ENCODE measurements at places on chromosomes 12 and 14.

GRCh38 chr14:94460631-94461416 lies 8.2 kb upstream of the SERPINA11 start:
- peaks cover 58% of the 10 kb centered on the region for H3K27me3 ChIP-seq
- DNase-seq: no peak
- no peak overlapping the region for H3K27ac ChIP-seq

DNA sequence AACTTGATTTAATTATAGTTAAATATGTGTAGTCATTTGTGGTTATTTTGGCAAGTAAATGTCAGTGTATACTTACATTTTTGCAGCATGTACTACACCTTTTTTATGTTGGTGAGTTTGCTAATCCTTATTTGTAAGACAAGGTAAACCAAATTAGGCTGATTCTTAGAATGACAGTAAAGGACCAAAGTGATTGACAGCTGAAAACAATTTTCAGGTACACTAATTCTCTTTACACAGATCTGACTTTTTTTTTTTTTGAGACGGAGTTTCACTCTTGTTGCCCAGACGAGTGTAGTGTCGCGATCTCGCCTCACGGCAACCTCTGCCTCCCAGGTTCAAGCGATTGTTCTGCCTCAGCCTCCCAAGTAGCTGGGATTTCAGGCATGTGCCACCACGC lies 8.4 kb downstream of the SLC25A3 start:
- peaks cover 65% of the 10 kb centered on the region for H3K36me3 ChIP-seq
- H3K4me1 ChIP-seq: no peaks in the 10 kb centered on the region
- DNase-seq: no peak
- H3K27me3 ChIP-seq: no peaks in the 10 kb centered on the region

DNA sequence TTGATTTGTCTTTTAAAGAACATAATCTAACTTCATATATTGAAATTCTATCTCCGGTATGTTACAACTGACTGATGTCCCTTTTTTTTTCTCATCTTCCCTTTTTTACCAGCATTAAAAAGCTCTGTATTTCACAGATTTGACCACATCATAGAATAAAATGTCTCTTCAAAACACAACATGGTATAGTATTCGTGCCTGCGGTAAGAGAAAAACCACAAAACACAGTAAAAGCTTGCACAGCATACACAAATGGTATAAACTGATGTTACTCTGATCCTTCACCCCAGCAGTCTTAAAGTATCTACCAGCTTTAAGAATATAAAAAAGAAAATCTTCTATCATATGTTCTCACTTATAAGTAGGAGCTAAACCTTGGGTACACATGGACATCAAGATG lies 83.4 kb downstream of the HECTD1 start:
- DNase-seq: peak; percentile 37
- H3K4me1 ChIP-seq: peaks cover 24% of the 10 kb centered on the region
- peak overlapping the region; percentile 47 for H3K4me3 ChIP-seq

DNA sequence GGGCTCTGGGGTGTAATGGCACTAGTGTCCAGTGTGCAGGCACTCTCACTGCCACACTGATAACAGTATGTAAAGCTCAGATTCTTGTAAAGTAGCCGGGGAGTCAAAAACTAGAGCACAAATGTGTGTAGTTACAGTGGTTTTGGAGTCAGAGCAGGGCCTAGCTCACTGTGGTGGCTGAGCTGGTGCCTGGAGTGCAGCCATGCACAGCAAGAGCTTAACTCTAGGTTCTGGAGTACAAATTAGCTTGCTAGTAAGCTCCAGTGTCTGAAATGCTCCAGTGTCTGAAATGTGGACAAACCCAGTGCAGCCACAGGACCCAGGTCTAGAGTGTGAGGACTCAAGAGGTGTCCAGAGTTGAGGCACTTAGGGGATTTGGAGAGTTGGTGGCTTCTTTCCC lies 149.2 kb downstream of the MSRB3 start:
- no peak for DNase-seq
- no peaks in the 10 kb centered on the region for H3K27me3 ChIP-seq
- H3K36me3 ChIP-seq: no peaks in the 10 kb centered on the region
- no peak overlapping the region for H3K27ac ChIP-seq
- no peaks in the 10 kb centered on the region for H3K4me1 ChIP-seq
- no peak overlapping the region for H3K4me3 ChIP-seq

GRCh38 chr14:63848890-63849289 lies 3.9 kb upstream of the SYNE2 start:
- DNase-seq: no peak
- H3K36me3 ChIP-seq: peaks cover 9% of the 10 kb centered on the region
- H3K4me3 ChIP-seq: no peak overlapping the region
- H3K27ac ChIP-seq: no peak overlapping the region

DNA sequence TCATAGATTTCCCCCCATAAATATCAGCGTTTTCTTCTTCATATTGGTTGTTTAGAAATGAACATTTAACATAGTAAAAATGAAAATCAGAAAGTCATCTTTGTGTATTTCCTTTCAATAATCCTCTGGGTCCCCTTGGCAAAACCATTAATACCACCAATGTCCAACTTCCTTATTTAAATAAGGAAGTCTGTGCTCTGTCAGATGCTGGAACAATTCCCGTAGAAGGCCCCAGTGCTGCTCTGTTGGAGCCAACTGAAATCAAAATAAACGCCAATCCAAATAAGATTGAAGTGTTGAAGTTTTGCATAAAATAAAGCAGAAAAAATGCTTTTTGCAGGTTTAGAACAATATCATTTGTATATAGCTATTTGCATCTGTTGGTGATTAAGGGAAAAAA lies 93.1 kb downstream of the PPM1H start:
- peaks cover 21% of the 10 kb centered on the region for H3K27me3 ChIP-seq
- no peaks in the 10 kb centered on the region for H3K4me1 ChIP-seq
- H3K27ac ChIP-seq: no peak overlapping the region
- no peak for DNase-seq
- no peak overlapping the region for H3K4me3 ChIP-seq
- no peaks in the 10 kb centered on the region for H3K36me3 ChIP-seq

DNA sequence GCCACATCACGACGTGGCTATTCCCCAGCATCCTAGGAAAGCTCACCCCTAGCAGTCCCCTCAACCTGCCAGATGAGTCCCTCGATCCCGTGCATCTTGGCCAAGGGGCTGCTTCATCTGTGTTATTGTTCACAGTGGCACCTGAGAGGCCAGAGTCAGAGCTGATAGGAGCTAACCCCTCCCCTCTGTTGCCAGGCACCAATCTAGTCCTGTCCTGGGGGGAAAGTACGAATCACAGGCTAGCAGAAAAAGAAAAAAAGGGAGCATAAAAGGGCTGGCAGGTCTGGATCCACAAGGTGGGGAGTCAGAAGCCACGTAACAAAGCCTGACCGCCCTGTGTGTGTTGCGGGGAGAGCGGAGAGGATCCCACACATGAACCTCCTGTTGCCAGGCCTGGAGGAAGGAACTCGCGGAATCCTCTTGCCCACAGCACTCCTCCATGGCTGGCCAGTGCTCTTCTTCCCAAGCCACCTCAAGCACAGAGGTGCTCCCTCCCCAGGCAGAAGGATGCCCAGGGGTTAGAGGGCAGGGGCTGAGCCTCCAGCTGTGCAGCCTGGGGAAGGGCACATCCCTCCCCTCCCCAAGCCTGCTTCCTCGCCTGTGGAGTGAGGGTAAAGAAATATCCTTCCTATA lies 91.8 kb downstream of the ITPK1 start:
- H3K36me3 ChIP-seq: peaks cover 2% of the 10 kb centered on the region
- no peak for DNase-seq
- H3K4me3 ChIP-seq: no peak overlapping the region
- no peaks in the 10 kb centered on the region for H3K27me3 ChIP-seq
- peak overlapping the region; percentile 36 for H3K27ac ChIP-seq

DNA sequence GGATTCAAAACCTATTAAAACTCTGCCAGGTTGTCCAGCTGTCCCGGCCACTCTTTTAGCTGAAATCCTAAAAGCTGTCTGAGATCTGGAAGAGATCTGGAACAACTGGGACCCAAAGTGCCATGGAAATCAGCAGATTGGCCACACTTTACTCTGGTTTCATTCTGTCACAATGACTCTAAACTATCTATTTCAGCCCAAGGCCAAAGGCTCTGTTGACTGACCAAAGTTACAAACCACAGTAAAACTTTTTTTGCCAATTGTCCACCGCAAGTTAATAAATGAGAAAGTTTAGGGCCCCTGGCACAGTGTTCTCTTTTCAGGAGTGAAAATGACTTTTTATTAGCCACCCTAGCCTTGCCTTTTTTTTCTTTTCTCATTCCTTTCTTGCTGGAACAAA lies 113.4 kb upstream of the CPM start:
- DNase-seq: no peak
- H3K27me3 ChIP-seq: peaks cover 37% of the 10 kb centered on the region
- no peaks in the 10 kb centered on the region for H3K36me3 ChIP-seq

DNA sequence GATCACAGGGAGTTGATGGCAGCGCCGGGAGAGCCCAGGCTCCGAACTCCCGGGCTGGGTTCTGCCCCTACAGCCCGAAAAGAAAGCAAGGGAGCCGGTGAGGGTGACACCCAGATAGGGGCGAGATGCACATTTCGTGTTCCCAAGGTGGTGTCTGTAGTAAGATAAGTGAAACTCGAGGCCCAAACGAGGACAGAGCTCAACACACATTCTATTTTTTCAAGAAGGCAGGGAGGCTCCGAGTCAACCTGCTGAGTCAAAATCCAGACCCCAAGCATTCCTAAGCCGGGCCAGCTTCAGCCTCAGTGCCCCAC lies 24.2 kb upstream of the YY1 start:
- no peaks in the 10 kb centered on the region for H3K27me3 ChIP-seq
- H3K4me3 ChIP-seq: peak overlapping the region; percentile 75
- DNase-seq: no peak
- H3K4me1 ChIP-seq: peaks cover 21% of the 10 kb centered on the region

- no peaks in the 10 kb centered on the region for H3K36me3 ChIP-seq
- no peak overlapping the region for H3K4me3 ChIP-seq
- no peaks in the 10 kb centered on the region for H3K4me1 ChIP-seq
- no peak overlapping the region for H3K27ac ChIP-seq
- no peak for DNase-seq
- no peaks in the 10 kb centered on the region for H3K27me3 ChIP-seq
Measured at GRCh38 chr14:62778852-62779251, 266.4 kb downstream of the KCNH5 start.

- no peak overlapping the region for H3K4me3 ChIP-seq
- no peak for DNase-seq
- H3K27ac ChIP-seq: no peak overlapping the region
- peaks cover 10% of the 10 kb centered on the region for H3K4me1 ChIP-seq
- H3K36me3 ChIP-seq: no peaks in the 10 kb centered on the region
Measured at GRCh38 chr12:25328072-25328712, 77.5 kb upstream of the KRAS start.

GRCh38 chr12:94327809-94328208 lies 131.9 kb downstream of the CEP83 start:
- H3K27me3 ChIP-seq: no peaks in the 10 kb centered on the region
- H3K36me3 ChIP-seq: peaks cover 9% of the 10 kb centered on the region
- no peak for DNase-seq
- H3K27ac ChIP-seq: no peak overlapping the region
- H3K4me1 ChIP-seq: no peaks in the 10 kb centered on the region

DNA sequence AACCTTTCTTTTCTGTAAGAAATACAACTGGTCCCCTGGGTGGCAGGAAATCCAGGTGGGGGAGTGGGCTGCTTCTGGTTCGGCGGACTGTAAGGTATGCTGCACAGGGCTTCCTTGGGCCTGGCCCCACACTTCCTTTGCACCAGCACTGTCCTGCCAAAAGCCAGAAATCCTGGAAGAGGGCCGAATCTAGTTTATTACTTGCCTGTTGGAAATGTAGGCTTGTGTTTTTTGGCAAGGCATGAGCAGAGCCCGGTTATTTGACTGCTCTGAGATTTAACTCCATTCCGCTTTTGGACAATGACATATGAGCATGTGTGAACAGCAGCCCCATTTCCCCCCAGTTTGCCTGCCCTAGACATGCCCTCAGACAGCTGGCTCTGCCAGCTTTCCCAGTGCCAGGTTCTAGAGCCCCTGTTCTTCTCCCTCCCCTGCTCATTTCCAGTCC lies 86.6 kb downstream of the BORCS5 start:
- H3K27ac ChIP-seq: peak overlapping the region; percentile 97
- peaks cover 65% of the 10 kb centered on the region for H3K4me1 ChIP-seq
- H3K4me3 ChIP-seq: peak overlapping the region; percentile 20
- H3K27me3 ChIP-seq: no peaks in the 10 kb centered on the region
- DNase-seq: no peak

- peaks cover 46% of the 10 kb centered on the region for H3K4me1 ChIP-seq
- peak overlapping the region; percentile 91 for H3K4me3 ChIP-seq
- DNase-seq: peak; percentile 76
- no peaks in the 10 kb centered on the region for H3K27me3 ChIP-seq
- peaks cover 47% of the 10 kb centered on the region for H3K36me3 ChIP-seq
- H3K27ac ChIP-seq: peak overlapping the region; percentile 95
Measured at GRCh38 chr14:49893309-49894213, 679 bp downstream of the ARF6 start.

GRCh38 chr12:96513681-96514080 lies 24.3 kb downstream of the CFAP54 start:
- no peaks in the 10 kb centered on the region for H3K36me3 ChIP-seq
- no peak overlapping the region for H3K27ac ChIP-seq
- no peaks in the 10 kb centered on the region for H3K4me1 ChIP-seq
- no peak overlapping the region for H3K4me3 ChIP-seq
- no peaks in the 10 kb centered on the region for H3K27me3 ChIP-seq

DNA sequence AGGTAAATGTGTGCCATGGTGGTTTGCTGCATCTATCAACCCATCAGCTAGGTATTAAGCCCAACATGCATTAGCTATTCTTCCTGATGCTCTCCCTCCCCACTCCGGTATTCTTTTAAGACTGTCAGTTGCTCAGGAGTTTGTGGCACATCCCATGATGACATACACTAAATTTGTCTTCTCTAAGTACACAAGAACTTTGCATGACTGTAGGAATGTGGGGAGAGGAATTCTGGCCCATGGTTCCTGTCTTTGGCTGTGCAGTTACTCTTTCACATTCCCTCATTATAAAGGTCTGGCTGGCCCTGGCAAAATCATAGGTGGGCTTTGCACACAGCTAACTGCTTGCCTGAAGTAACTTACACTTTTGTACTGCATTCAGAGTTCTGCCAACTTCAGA lies 30.3 kb downstream of the HMGA2 start:
- no peak for DNase-seq
- no peaks in the 10 kb centered on the region for H3K4me1 ChIP-seq
- H3K36me3 ChIP-seq: no peaks in the 10 kb centered on the region
- H3K27me3 ChIP-seq: no peaks in the 10 kb centered on the region
- no peak overlapping the region for H3K4me3 ChIP-seq

DNA sequence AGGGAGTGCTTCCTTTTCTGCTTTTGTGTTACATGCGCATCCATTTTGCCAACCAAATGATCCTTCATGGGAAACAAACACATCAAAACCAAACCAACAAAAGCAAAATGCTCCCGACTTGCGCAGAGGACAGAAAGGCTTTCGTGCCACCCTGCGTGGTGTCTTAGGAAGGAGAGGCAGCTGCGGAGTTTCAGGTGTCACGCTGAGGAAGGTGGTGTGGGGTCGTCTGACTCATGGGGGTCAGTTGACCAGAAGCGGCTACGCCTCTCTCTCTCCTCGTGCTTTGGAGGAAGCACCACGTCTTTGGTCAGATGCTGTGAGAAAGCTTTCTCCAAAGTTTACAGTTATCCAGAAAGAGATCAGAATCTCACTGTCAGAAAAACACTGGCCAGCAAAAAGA lies 7.9 kb downstream of the EMP1 start:
- DNase-seq: no peak
- peaks cover 80% of the 10 kb centered on the region for H3K27me3 ChIP-seq
- no peak overlapping the region for H3K27ac ChIP-seq
- H3K36me3 ChIP-seq: no peaks in the 10 kb centered on the region
- H3K4me3 ChIP-seq: no peak overlapping the region

Data from central memory CD8-positive, alpha-beta T cell (primary cell).